ENCODE measurements at places on chromosomes 3 and 15. TPM values are rescaled to one million over a fixed set of nuclear protein-coding genes. Genes with fewer than 3 reads are reported as not detected.

The C2CD4B gene
- 0.13 TPM for total RNA-seq

The IFT57 gene
- total RNA-seq, result 45.9 TPM

The EAF1 gene
- total RNA-seq, result 25.8 TPM

The RBM6 gene
- total RNA-seq, result 75.8 TPM

DNA sequence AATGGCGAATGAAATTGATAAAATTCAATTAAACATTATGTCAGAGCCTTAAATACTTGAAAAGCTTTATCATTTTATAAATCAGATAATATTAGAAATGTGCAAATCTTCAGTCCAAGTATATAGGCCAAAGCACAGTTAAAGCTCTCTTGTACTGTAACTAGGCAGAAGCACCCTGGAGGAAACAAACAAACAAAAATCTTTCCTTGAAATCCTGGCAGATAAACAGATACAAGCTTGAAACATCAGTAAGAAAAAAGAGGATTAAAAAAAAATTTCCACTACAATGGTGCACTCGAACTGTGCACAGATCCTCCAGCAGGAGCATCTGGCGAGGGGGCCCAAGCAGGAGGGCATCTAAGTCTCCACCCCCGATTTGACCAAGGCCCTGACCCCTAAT lies 166.6 kb downstream of the PLD1 start:
- no peak overlapping the region for H3K4me3 ChIP-seq
- no peaks in the 10 kb centered on the region for H3K4me1 ChIP-seq
- no peak for DNase-seq
- H3K27ac ChIP-seq, result no peak overlapping the region
- H3K27me3 ChIP-seq, result no peaks in the 10 kb centered on the region

- DNase-seq, result no peak
- H3K4me3 ChIP-seq, result no peak overlapping the region
- H3K27me3 ChIP-seq, result no peaks in the 10 kb centered on the region
- no peaks in the 10 kb centered on the region for H3K36me3 ChIP-seq
Observed at GRCh38 chr15:39625856-39626255, 45.0 kb downstream of the THBS1 start.

The MRPS25 gene
- total RNA-seq, result 82.7 TPM

DNA sequence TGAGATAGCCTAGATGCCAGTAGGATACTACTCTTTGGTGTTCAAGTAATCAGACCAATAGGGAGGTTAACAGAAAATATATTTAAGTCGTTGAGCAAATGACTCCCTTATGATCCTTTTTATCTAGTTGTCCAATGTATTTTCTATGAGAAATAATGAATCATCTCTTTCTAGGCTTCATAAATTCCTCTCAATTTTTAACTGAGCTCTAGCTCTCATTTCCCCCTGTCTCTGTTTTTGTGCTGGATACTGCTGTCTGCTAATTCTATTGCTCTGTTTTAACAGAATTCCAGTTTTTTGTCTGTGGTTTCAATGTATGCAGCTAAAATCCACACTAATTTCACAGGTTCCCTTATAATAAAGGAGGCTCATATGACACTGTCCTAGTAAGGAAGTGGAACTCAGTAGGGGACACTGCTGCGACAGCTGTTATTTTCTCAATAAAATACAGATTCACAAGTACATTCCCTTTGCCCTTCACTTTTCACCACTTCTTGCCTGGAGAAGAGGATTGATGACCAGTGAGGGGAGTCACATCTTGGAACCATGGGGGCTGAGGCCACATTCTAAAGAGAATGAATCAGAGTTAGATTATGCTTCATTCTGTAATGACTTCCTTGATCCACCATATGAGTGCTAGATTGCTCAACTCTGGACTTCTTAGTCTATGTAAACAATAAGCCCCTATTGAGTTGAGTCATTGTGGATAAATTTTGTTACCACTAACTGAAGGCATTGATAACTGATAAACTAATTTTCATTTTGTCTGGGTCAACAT lies 558.7 kb upstream of the KCNMB2 start:
- H3K4me1 ChIP-seq, result no peaks in the 10 kb centered on the region
- no peak overlapping the region for H3K4me3 ChIP-seq
- DNase-seq, result no peak
- H3K27ac ChIP-seq, result no peak overlapping the region
- no peaks in the 10 kb centered on the region for H3K27me3 ChIP-seq
- no peaks in the 10 kb centered on the region for H3K36me3 ChIP-seq

GRCh38 chr3:147903026-147903425 lies 493.9 kb downstream of the ZIC1 start:
- H3K4me3 ChIP-seq, result no peak overlapping the region
- H3K27me3 ChIP-seq, result no peaks in the 10 kb centered on the region
- no peaks in the 10 kb centered on the region for H3K4me1 ChIP-seq
- no peaks in the 10 kb centered on the region for H3K36me3 ChIP-seq

The MAP1A gene
- total RNA-seq, result 0.75 TPM
